Uterine smooth muscle cell (primary cell): ENCODE measurements at places on chromosomes 7 and 10. TPM values are rescaled to one million over a fixed set of nuclear protein-coding genes. Genes with fewer than 3 reads are reported as not detected.

The ZMIZ1 gene
- 26.6 and 30.0 TPM in 2 replicates for total RNA-seq

The GRK5 gene
- 4.2 and 8.1 TPM in 2 replicates for total RNA-seq

The STAG3 gene
- total RNA-seq, result 0.62 and 1.00 TPM in 2 replicates

The TDRD1 gene
- total RNA-seq, result 0.44 and 0.62 TPM in 2 replicates
